H54 (cell line): ENCODE measurements at places on chromosomes 1 and 21.
A peak's percentile ranks its signal among the peaks of the same experiment; 100 is the strongest.

DNA sequence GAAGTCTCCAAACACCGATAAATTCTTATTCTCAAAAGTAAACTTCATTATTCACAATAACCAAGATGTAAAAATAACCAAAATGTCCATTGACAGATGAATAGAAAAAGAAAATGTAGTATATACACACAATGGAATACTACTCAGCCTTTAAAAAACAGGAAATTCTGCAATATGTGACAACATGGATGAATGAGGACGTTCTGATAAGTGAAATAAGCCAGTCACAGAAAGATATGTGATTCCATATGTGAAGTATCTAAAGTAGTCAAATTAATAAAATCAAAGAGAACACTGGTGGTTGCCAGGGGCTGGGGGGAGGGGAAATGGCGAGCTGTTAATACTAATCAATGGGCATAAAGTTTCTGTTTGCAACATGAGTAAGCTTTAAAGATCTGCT lies 36.0 kb downstream of the LRRC8C start:
- DNase-seq, result no peak

DNA sequence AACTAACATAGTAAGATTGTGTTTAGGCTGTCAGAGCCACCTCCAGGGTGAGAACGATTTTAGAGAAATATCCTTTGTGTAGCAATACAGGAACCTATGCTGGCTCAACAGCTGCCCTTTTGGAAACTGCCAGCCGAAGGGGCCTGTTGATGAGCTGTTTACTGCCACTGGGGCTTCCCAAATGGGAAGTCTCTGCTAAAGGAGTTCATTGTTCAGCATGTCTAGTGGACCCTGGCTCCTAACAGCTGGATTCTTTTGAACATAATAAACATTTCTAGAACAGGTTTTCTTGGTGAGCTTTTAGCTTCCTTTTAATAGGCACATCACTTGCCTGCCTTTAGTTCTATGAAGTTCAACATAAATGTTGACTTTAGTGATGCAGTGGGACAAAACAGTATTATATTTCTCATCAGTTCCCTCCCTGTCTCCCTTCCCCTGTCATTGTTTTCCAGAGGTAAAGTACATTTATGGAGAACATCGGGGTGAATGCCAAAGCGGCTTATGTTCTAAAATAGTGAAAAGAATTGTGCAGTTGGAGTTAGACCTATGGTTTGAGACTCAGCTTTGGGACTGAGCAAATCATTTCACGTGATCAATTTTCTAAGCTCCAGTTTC lies 57.4 kb downstream of the UCK2 start:
- DNase-seq, result no peak

DNA sequence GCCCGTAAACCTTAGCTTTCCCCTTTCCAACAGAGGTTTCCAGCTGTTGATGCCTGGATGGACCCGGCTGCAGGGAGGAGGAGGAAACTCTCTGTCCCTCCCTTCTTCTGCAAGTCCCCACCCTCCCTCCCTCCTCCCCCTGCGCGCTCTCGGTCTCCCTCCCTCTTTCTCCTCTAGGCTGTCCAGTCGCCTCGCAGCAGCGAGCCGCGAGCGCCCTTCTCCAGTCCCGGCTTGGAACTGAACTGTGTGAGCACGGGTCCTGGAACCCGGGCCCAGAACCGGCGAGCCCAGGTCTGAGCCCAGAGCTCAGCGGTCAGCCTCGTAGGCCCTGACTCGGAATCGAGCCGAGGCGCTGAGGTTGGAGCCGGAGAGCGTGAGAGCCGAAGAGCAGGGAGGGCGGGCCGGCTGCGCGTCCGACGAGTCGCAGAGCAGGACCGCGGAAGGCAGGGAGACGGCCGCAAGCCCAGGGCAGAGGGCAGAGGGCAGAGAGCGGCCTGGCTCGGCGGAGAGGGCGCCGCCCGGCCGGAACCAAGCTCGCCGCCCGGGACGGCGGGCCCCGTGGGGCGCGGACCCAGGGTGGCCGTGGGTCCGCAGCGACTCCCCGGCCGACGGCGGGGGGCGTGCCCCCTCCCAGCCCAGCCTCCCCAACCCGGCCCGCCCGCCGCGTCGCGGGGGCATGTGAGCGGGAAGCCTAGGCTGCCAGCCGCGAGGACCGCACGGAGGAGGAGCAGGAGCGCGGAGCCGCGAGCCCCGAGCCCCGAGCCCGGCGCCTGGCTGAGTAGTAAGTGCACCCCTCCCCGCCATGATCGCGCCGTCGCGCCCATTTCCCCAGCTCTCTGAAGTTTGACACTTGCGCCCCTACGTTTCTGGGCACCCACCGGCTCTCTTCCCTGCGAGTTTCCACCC lies at the start of gene SOX13:
Gene SOX13 (plus strand): TSS at position 185 of the 906 bp plus-strand sequence. CDS start 39,801 bp downstream, outside the sequence.
- DNase-seq, result peak; percentile 88

- peak; percentile 23 for DNase-seq
These were observed 962 bp upstream of the MAN1C1 start for GRCh38 chr1:25615563-25616094.

GRCh38 chr1:238401144-238401543 lies 510.4 kb upstream of the ZP4 start:
- DNase-seq, result no peak
